ENCODE measurements at places on chromosomes 5 and 9.
A peak's percentile ranks its signal among the peaks of the same experiment; 100 is the strongest.

GRCh38 chr5:154276973-154277331, 86.4 kb downstream of the GALNT10 start:
- DNase-seq: no peak

DNA sequence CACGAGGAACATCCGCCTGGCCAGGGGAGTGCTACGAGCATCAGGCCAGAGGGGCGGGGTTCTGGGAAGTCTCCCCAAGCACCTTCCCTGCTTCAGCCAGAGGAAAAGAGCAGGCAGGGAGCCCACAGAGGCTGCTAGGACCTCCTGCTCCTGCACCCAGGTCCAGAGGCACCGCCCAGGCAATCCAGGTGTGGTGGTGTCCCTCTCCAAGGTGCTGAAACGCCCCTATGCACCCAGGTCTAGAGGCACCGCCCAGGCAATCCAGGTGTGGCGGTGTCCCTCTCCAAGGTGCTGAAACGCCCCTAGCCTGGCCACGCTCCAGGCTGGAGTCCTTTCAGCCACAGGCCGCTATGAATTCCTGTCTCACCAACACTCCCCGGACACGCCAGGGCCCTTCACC, 10.7 kb upstream of the UBAC1 start:
- peak; percentile 22 for DNase-seq

- DNase-seq: no peak
Observed at GRCh38 chr5:26649000-26649399, 389.4 kb downstream of the CDH9 start.

DNA sequence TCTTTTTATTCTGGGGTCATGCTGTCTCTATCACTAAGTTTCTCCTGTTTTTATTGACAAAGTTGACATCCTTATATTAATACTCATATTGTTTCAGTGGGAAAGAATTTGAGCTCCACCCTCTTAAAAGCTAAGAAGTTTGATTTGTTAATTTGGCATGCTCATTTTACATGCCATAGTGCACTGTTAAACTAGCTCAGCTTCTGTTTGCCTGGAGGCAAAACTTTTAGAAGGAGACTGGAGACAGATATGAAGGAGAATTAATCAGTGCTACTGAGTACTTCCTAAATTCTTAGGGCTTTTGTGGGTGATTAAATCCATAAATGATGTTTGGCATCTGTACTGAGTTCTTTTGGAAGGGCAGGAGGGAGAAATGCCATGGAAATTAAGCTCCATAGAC, 138.9 kb downstream of the NTRK2 start:
- DNase-seq: no peak

DNA sequence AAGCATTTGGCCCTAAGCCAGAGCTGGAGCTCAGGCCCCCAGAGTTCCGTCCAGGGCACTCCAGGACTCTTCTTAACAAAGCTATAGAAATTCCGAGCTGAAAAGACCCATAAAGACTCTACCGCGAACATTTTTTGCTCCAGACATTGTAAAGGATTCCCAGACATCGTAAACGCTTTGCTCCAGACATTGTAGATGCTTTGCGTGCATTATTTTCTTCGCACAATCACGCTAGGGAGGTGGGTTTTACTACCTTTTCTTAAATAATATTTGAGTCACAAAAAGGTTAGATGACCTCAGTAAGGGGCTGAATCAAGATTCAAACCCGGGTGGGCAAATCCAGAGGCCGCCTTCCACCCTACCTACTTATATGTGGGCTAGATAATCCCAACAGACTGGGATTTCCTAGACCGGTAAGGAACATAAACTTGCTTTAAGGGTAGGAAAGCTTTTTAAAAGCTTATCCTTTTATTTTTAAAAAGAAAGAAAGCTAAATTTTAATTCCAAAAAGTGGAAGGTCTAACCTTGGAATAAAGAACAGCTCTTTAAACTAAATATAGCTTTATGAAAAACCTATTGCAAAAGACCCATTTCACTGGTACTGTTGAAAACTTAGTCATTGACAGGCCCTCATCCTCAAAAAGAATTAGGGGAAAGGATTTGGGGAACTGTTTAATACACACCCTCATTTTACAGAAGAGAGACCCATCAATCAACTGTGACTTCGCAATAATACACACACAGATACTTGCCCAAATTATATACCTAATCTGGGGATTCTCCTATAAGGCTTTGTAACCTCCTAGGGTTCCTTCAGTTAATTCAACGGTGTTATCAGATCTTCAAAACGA, 822 bp upstream of the TNIP1 start:
- no peak for DNase-seq

GRCh38 chr9:79598562-79599345, 27.0 kb downstream of the TLE4 start:
- no peak for DNase-seq

GRCh38 chr9:3730511-3730922, 204.7 kb upstream of the RFX3 start:
- DNase-seq: no peak

DNA sequence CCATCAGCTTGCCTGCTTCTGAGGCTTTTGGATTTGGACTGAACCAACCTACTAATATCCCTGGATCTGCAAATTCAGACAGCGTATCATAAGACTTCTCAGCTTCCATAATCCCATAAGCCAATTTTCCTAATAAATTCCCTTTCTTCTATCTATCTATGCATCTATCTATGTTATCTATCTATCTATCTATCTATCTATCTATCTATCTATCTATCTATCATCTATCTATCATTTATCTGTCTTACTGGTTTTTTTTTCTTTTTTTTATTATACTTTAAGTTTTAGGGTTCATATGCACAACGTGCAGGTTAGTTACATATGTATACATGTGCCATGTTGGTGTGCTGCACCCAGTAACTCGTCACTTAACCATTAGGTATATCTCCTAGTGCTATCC, 2045.4 kb upstream of the CDH6 start:
- no peak for DNase-seq

GRCh38 chr9:13478160-13478559, 198.7 kb upstream of the MPDZ start:
- no peak for DNase-seq

DNA sequence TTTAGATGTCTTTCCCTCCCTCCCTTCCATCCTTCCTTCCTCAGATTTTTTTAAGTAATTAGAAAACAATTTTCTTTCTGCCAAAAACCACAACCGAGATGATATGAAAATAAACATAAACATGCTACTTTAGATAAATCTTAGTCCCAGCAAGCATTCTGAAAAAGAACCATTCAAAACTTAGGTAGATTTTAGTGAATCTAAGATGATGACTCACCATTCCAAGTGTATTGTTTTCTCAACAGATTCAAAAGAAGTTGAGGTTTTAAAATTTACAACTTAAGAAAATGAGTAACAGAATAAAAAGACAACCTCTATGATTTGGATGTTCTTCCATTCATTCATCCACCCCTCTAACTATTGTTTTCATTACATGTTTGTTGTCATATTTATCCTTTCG, 465.1 kb downstream of the PDE4D start:
- no peak for DNase-seq

DNA sequence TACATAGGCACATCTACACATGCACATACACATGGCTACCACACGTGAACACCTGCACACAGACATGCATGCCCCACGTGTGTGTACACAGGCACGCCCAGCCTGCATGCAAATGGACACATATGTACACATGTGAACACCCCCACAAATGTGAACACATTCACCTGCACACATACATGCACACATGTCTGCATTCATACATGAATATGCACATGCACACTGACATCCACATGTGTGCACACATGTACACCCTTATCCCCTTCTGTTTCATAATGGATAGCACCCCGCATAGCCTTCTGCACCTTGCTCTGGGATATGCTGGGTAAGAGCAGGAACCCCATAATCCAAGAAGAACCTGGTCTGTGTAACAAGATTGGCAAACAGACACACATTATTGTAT, 66.2 kb downstream of the WNK2 start:
- no peak for DNase-seq

- DNase-seq: no peak
Observed at GRCh38 chr9:133499892-133500270, 21.0 kb upstream of the SLC2A6 start.

DNA sequence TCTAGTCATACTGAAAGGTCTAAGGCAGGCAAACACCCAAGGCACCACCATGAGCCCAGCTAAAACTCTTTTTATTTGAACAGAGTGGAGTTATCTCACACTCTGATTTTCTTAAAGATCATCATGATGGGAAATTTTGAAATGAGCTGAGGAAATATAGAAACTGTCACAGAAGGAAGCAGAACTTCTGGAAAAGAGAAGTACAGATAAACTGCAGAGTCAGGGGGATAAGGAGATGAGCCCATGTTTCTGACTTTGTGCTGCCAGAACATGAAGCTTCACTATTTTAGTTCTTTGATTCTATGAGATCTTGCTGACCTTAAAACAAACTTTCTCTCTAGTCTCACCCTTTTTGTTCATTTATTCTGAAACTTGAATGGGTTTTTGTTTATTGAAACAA, 406.5 kb upstream of the EDIL3 start:
- no peak for DNase-seq

DNA sequence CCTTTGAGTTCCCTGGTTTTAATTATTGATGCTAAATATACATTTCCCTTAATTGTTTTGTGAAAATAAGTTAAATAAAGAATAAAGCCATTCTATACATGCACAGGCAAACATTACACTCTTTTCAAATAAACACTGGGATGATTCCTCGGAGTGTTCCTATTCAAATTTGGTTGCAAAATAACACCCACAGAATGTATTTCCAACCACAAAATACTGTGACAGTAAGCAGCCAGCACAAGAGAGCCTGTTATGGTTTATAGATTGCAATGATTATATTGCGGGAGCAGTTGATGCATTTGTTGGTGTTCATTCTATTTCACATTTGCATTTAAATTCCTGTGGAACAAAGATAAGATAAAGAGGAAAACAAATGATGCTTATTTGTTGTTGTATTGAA, 632.6 kb upstream of the WWC1 start:
- DNase-seq: no peak

GRCh38 chr5:93236807-93237421, 344.1 kb downstream of the NR2F1-AS1 start:
- DNase-seq: no peak

DNA sequence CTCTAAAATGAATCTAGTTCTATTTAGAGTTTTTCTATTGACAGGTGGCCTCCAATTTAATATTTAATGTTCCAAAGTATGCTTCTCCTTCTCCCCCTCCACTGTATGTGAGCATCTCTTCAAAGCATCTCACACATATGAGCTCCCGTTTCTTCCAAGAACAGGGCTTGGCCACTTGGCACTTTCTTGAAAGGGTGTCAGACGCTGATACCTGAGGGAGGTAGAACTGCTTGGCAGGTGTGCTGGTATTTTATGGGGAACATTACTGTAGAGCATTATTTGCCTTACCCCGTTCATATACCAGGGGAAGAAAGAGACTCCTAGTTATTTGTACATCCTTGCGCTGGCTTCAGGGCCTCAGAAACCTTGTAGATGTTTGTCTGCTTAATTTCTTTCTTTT, 1.9 kb downstream of the RCL1 start:
- DNase-seq: no peak

- DNase-seq: no peak
Observed at GRCh38 chr9:129867136-129868022, 32.1 kb downstream of the USP20 start.

GRCh38 chr5:172700365-172701290, 59.6 kb downstream of the NEURL1B start:
- no peak for DNase-seq
